Astrocyte (in vitro differentiated cells and primary cell): ENCODE measurements at places on chromosomes 2 and 18.

- no peak for DNase-seq
These were observed 1.6 kb upstream of the MAP2 start for GRCh38 chr2:209422191-209422754.

GRCh38 chr2:43572244-43572643 lies 23.6 kb downstream of the THADA start:
- DNase-seq: no peak

- DNase-seq: no peak
These were observed 17.6 kb downstream of the FN1 start for GRCh38 chr2:215418064-215418963.

DNA sequence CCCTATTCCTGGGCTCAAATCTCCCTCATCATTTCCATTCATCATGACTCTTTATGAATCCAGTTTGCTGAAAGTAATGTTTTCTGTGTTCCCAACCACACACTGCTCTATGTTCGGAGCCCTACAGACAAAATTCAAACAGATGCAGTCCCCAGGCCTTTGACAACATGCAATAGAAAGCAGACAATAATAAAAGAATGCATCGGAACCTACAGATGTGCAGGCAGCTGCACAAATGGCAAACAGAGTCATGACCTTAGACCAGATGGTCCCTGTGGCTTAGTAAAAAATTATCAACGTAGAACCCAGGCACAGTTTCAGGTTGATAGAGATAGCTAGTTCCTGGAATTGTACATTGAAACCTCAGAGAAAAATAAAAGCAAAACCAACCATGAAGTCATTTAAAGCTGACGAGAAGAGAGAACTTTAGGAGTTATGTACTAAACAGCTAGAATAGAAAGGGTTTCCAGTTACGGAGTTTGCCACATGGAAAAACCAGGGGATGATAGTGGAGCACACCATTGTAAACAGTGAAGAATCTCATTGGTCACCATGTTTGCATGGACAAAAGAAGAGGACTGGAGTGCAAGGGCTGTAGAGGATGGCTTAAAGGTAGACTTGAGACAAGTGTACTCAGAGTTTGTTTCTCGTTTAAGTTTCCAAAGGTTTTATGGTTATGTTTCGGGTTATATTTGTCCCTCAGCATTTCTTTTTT lies 23.2 kb upstream of the ACVR1 start:
- no peak for DNase-seq
